ENCODE measurements at places on chromosomes 6 and 20.
A peak's percentile ranks its signal among the peaks of the same experiment; 100 is the strongest.

DNA sequence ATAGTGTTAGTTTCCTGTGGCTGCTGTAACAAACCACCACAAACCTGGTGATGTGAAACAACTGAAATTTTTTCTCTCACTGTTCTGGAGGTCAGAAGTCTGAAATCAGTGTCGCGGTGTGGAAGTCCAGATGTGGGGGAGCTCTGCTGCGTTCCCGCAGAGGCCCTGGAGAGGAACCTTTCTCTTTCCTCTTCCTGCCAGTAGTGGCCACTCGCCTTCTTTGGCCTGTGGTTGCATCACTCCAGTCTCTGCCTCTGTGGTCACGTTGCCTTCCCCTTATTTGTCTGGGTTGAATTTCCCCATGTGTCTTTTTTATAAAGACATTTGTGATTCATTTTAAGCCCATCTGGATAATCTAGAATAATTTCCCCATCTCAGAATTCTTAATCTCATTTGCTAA lies 295.5 kb upstream of the FLRT3 start:
- DNase-seq: no peak

DNA sequence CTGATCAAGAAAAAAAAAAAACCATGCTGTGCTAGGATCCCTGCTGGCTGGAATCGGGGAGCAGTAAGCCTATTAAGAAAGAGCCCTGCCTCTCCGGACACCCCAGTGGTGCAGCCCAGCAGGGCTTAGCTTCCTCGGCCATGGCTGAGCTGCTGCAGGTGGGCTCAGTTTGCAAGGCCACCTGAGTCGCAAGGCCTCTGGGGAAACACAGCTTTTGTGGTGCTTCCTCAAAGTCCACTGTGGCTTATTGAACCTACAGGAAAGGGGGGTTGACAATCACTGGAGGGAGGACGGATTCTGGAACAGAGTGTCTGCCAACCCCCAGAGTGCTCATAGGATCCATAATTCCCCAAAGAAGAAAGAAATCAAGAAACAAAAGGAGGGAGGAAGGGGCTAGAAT lies 240.8 kb downstream of the SMOC2 start:
- no peak for DNase-seq

DNA sequence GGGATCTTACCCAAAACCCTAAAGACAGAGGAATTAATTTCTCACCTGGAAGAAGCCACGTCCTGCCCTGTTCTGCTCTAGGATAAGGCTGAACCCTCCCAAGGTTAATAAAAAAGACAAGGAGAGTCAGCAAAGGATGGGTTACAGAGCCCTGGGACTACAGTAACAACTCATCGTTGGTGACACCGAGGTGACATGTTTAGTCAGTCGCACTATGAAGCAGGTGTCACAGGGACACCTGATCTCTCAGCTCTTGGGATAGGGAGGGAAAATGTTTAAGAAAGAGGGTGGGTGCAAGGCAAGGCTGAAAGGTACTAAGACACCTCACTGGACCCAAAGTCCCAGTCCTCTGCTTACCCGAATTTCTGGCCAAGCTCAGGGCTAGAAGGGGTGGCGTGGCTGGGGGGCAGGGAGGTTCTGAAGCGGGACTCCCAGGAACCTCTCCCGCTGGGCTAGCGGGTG lies 562 bp downstream of the MOCS1 start:
- DNase-seq: no peak

- DNase-seq: no peak
Observed at GRCh38 chr6:125111219-125111983, 42.2 kb upstream of the TPD52L1 start.

- no peak for DNase-seq
Observed at GRCh38 chr6:46651816-46652215, 802 bp downstream of the CYP39A1 start.

DNA sequence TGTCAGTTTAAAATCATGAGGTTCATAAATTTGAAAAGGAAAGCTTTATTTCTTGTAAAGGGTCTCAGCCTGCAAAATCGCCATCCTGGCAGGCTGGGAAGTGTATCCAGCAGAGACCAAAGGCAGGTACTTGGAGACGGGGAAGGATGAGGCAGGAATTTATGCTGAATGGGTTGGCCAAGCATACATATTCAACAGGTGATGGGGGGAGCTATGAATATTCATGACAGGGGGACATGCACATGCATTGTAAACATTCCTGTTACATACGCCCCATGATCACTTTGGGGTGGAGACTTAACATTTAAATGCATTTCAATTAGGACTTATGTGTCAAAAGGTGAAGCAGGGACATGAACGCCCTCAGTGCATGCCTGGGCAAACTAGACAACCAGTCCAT lies 9.8 kb upstream of the SLC22A1 start:
- no peak for DNase-seq

GRCh38 chr6:24599686-24600399 lies 46.1 kb downstream of the KIAA0319 start:
- no peak for DNase-seq

GRCh38 chr6:24951811-24952299 lies 16.1 kb upstream of the RIPOR2 start:
- no peak for DNase-seq

DNA sequence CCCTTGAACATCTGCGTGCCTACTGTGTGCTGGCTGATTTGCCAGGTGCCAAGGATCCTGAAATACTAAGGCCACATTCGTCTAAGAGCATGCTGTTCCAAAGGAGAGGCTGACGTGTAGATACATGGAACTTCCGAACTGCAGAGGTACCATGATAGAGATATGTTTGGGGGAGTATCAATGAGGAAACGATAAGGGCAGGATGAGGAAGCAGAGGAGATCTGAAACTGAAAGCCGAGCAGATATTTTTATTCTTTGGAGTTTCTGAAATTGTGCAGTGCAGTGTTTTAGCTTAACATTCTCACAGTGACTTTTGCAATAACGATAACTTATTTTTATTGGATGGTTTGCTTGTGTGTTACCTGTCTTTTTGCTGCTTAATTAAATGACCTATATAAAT lies 24.3 kb downstream of the BMP6 start:
- DNase-seq: no peak

GRCh38 chr6:33936886-33937285 lies 133.1 kb upstream of the MLN start:
- no peak for DNase-seq

GRCh38 chr6:37319156-37319555 lies 34.6 kb upstream of the RNF8 start:
- DNase-seq: no peak

- no peak for DNase-seq
Observed at GRCh38 chr6:14974792-14975470, 270.9 kb upstream of the JARID2 start.

- DNase-seq: peak; percentile 99
Observed at GRCh38 chr6:37137201-37138090, 32.5 kb upstream of the PIM1 start.

DNA sequence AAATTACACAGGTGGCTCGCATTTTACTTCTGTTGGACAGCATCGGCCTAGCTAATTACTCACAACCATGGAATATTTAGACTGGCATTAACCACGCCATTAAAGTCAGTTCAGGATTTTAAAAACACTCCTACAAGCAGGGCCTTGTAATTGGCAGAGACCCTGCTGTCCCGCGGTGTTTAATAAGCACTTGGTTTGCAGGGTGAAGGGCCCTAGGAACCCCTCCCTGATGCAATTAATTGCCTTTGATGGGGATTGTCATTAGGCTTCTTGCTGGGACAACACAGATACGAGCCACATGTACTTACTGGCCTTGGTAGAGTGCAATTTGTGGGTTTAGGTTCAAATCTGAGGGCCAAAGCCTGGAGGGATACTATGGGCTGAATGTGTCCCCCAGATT lies 7.8 kb upstream of the VSTM2L start:
- DNase-seq: no peak

DNA sequence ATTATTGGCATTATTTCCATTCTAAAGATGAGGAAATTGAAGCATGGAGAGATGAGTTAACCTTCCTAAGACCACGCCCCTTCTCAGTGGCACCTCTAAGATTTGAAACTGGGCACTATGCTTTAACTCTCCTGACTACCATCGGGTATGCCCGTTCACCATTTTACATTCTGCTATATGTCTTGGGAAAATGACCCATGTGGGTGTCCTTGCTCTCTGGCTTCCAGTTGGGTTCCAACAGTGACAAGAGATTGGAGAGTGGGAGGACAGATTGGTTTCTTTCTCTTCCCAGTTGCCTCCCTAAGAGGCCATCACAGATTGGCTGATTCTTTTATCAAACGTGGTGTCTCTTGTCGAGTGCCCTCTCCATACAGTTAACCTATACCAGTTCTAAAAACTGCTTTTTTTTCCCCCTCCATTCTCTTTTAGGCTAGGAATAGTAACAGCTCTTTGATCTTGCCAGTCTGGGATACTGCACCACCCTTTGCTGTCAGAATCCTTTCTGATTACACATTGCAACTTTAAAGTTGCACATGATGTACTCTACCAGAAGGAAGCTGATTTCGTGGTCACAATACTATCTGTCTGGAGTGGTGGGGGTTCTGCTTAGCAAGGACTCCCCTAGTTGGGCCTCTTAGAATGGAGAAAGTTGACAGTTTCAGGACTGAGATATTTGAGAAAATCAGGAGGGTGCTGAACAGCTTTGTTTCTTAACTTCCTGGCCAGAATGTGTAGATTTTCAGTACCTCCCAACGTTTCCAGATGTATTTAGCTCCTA lies 88.0 kb upstream of the ELOVL5 start:
- DNase-seq: no peak

- DNase-seq: no peak
Observed at GRCh38 chr6:1094306-1094705, 217.6 kb upstream of the FOXQ1 start.

- peak; percentile 43 for DNase-seq
Observed at GRCh38 chr6:24985323-24985722, 49.6 kb upstream of the RIPOR2 start.

DNA sequence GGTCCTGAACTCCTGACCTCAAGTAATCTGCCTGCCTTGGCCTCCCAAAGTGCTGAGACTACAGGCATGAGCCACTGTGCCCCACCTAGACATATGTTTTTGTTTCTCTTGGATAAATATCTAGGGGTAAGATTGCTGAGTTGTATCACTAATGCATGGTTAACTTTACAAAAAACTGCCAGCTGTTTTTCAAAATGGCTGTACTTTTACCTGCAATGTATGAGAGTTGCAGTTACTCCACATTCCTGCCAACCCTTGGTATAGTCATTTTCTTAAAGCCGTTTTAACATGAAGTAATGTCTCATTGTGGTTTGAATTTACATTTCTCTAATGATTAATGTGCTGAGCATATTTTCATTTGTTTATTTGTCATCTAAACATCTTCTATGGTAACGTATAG lies 289.7 kb downstream of the UTRN start:
- no peak for DNase-seq

DNA sequence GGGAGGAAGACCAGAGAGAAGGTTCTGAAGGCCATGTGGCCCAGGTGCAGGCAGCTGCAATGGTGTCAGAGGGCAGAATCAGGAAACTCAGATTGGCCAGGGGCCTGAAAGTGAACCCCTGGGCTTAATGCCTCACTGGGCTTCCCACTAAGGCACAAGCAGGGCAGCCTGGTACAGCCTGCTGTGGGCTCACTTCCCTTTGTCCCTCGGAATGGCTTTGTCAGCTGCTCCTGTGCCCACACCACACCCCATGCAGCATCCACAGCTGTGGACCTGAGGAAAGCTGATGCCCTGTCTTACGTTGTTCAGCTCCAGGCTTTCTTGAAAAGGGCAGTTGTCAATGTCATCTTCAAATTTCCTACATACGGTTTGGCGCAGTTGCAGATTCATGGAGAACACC lies 2.4 kb downstream of the CST9 start:
- no peak for DNase-seq

DNA sequence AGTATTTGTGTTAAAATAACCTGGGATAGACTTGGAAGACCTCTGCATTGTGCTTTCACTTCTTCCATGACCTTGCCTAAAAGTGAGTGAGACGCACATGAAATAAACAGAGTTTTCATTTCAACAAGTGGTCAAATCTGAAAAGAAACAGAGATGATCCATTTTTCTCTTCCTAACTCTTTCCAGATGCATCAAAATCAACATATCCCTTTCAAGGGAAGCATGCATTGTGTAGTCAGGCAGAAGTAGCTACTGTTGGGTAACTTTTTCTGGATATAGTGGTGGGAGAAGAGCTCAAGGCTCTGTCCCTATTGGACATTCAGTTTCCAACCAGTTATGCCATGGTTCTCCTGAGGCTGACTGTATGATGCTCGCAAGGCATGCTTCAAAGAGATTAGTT lies 233.0 kb upstream of the JAG1 start:
- DNase-seq: no peak

DNA sequence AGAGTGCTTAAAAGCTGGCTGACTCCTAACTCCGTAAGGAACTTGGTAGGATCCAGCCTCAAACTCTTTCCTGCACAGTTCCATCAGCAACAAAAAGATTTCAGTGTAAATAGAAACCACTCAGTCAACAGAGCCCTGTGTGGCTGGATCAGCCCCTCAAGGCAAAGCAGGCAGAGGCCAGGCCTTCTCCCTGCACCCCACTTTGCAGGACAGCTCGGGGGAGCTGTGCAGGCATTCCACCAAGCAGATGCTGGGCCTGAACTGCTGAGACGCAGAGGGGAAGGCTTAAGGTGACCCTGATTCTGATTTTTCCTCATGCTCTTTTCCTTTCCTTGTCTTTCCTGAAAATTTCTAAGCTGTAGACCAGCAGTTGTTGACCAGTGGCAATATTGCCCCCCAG lies 91.5 kb downstream of the NFATC2 start:
- DNase-seq: no peak

GRCh38 chr20:15154070-15154469 lies 816.7 kb upstream of the FLRT3 start:
- DNase-seq: no peak

DNA sequence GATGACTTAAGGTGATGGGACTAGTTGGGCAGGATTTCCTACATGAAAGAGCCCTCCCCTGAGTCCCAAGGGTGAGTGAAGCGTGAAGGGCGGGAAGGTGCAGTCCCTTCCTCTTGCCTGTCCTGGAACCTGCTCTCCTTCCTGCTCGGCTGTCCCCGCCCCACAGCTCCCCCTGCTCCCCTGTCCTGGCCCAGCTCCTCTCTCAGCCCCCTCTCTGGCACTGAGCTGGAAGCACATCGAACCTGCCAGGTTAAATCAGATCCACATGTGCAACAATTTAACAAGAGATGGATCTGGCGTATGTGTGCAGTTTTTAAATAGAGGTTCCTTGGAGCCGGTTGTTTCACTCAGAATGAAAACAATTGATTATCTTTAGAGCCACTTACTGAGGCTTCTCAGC lies 95.0 kb downstream of the LRFN2 start:
- DNase-seq: no peak

DNA sequence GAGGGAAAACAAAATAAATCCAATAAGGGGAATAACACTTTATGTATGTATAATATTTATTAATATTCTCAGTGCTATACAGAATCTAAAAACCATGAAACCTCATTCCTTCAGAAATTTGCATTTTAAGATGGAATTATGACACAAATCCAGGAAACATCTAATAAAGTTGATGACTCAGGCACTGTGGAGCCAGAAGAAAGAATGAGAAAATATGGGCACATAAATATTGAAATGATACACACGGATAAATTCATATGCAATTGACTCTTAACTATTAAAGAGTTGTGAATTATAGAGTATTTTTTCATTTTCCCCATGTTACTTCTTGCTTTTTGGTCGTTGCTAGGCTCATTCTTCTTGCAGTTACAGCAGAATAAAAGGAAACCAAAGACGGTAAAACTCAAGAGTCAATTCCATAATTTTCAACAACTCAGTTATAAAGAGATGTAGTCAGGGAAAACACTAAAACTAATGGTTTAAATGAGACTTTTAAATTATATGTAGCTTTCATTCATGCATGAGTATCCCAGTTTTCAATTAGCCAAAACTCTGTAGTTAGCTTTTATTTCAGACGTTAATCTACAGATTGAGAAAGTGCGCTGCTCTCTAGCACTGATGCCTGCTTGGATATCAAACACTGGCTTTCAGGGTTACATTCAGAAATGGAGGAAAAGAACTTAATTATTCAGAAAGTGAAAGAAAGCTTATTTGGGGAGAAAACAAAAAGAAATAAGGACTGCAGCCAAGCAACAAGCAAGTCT lies 95.4 kb downstream of the ADGRB3 start:
- DNase-seq: no peak

Measured in ELF-1 (cell line).